ENCODE measurements at places on chromosomes 5 and 9.

DNA sequence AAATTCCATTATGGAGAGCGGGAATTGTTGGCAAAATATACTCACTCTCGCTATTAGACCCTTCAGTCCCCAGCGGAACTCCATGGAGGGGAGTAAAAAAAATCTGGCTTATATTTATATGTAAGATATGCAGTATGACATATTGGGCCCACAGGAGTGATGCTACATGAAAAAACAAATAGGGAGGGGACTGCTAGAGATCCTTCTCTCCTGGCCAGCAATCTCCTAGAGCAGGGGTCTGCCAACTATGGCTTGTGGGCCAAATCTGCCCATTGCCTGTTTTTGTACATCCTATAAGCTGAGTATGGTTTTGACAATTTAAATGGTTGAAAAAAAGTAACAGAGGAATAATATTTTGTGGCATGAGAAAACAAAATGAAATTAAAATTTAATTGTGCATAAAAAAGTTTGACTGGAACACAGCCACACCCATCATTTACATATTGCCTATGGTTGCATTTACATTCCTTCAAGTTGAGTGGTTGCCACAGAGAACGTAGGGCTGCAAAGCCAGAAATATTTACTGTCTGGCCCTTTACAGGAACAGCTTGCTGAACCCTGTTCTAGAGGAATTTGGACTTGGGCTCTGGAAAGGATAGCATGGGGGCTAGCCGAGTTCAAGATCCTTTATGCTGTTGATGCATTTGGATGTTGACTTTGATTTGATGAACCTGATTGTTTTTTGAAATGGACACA lies 197.3 kb upstream of the CLINT1 start:
- no peak for DNase-seq

DNA sequence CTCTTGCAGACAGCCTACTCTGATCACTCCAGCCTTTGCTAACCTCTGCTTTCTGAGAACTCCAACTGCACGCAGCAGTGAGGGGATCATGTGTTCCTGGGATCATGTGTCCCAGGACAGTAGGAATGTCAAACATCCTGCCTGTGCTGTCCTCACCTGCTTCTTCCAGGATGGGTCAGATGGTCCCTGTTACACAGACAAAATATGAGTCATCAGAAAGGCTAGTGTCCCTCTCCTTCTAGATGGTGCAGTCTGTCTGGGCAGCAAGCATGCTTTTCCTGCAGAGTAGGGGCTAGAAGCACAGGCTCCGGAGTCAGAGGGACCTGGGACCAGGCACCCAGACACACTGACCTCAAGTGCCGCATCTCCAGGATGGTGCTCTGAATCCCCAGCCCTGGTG lies 20.1 kb upstream of the SLC25A48 start:
- DNase-seq = no peak

- DNase-seq = no peak
These were observed 363 bp downstream of the ZNF454 start for GRCh38 chr5:178941361-178941760.

DNA sequence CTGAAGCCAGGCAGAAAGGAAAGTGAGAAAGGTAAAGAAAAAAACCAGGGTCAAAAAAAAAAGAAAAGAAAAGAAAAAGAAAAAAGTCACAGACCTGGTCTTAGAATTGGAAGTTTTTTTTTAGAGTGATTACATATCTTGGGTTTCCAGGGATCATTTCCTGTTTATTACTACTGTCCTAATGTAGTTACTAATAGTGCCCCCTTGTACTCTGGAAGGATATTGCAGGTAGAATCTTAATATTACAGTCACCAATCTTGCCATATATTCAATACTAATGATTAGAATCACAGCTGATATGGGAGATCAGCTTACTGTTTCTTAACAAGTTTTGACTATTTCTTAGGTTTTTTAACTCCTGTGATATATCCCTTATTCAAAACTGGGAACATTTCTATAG lies 543.2 kb upstream of the CDH6 start:
- DNase-seq = no peak
